ENCODE measurements at places on chromosomes 5 and 9.

GRCh38 chr9:93824386-93825294, 130.5 kb downstream of the BARX1 start:
- DNase-seq, result no peak

DNA sequence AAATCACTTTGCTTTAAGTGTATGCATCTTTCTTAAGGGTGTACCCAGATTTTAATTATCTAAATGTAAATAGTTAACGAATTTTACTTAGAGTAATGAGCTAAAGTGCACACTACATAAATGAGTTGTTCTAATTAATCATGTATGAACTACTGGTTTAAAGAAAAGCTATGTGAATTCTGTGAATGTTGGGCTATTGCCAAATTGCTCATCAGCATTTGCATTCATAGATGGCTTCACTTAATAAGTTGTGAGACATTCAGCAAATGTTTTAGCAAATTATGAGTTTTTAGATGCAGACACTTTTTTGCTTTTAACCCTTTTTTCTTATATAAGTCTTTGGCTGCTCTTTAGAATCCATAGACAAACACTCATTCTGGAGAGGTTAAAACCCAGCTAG, 175.7 kb downstream of the PBX3 start:
- DNase-seq, result no peak

- no peak for DNase-seq
Measured at GRCh38 chr9:97367729-97368128, 44.2 kb upstream of the TDRD7 start.

- DNase-seq, result no peak
Measured at GRCh38 chr9:133306242-133307204, 29.5 kb downstream of the SURF6 start.

DNA sequence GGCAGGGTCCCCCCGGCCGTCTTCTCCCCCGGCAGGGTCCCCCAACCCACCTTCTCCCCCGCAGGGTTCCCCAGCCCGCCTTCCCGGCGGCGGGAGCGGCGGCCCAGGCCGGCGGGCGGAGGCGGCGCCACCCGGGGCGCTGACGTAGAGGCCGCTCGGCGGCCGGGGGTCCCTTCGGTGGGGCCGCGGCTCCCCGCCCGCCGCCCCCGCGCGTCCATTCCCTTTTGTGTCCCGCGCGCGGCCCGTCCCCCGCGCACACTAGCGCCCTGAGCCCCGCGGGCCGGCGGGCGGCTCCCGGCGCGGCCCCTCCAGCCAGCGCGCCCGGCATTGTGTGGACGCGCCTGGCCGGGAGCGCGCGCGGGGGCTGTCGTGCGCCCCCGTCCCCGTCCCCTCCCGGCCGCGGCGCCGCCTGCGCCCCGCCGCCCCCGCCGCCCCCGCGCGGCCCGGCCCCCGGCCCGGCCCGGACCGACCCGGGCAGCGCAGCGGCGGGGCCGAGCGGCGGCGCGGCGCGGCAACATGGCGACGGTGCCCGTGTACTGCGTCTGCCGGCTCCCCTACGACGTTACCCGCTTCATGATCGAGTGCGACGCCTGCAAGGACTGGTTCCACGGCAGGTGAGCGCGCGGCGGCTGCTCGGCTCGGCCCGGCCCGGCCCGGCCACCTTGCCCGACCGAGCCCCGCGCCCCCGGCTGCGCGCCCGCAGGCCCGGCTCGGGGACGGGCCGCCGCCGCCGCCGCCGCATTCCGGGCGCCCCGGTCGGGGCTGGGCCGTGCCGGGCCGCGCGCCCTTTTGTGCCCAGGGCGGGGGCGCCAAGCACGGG, at the start of gene PHF2:
TSS of gene PHF2 (plus strand) at position 327 of the 820 bp plus-strand sequence. CDS start at position 517, 190 bp downstream.
- DNase-seq, result no peak

DNA sequence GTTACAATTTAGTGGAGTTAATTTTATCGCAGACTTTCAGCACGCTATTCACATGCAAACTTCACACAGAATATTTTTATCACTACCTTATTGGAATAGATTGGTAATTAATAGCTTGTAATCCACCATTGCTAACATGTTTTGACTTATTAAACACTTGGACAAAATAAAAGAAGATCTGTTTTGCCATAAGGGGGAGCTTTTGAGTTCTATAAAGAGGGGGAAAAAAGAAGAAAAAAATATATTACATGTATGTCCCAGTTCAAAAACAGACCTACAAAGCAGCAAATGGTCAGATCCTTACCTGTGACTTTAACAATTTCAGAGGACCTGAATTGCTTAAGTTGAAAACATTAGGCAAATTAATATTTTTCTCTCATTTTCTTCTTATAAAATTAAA, 1.2 kb upstream of the PAPPA start:
- DNase-seq, result no peak

DNA sequence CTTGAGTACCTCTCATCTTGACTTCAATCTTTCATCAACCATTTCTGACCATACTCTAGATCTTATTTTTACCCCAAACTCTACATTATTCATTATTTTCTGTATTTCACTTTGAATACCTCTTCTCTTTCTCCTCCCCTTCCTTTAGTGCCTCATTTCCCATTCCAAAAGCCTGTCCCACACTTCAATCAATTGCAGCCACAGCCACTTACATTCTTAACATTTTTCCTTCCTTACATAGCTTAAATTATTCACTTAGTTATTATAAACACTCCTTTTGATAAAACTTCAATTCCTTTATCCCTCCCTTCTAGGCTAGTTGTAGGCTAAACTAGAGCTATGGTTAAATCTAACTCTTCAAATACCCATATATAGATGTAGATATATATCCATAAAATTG, 344.0 kb downstream of the PRR16 start:
- DNase-seq, result no peak

DNA sequence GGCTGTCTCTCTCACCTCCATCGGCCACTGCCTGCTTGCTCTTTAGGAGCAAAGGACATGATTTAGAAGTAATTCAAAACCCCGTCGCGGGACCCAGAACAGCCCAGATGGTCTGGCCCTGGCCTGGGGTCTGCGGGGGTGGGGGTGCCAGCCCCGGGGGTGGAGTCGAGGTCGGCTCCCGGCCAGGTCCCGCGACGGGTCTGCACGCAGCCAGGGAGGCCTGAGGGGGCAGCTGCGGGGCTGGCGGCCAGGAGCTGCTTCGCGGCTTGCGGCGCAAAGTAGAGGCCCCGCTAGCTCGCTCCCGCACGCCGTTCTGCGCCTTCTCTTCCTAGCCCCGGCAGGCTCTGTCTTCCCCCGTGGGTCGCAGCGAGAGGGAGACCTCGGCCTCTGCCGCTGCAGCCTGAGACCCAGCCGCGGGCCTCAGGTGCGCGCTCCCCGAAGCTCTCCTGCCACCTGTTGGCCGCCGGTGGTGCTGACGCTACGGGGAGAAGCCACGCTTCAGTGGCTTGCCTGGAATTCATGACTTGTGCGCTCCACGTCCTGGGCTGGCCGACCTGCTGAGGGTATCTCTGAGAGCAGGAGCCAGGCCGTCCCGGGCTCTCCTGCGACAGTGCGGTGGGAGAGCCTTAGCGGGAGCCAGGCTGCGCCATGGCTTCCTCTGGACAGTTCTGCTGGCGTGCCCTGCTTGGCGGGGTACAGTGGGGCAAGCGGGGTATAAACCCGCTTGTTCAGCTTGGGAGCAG, 157.2 kb upstream of the PITX1 start:
- peak; percentile 79 for DNase-seq

GRCh38 chr5:175281714-175282113, 162.3 kb downstream of the DRD1 start:
- DNase-seq, result no peak

DNA sequence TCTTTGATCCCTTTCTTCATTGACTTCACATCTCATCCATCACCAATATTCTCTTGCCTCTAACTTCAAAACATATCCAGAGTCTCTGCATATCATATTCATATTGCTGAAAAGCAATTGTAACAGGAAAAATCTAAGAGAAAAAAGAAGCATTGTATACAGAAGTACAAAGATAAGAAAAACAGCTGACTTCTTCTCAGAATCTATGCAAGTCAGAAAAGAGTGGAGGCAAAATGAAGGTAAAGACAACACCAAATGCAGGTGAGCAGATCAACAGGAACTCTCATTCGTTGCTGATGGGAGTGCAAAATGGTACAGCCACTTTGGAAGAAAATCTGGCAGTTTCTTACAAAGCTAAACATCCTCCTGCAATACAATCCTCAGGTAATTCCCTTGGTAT, 155.6 kb downstream of the PHF2 start:
- DNase-seq, result no peak

Data from fibroblast of villous mesenchyme (primary cell).